ENCODE measurements at places on chromosomes 5 and 9.

DNA sequence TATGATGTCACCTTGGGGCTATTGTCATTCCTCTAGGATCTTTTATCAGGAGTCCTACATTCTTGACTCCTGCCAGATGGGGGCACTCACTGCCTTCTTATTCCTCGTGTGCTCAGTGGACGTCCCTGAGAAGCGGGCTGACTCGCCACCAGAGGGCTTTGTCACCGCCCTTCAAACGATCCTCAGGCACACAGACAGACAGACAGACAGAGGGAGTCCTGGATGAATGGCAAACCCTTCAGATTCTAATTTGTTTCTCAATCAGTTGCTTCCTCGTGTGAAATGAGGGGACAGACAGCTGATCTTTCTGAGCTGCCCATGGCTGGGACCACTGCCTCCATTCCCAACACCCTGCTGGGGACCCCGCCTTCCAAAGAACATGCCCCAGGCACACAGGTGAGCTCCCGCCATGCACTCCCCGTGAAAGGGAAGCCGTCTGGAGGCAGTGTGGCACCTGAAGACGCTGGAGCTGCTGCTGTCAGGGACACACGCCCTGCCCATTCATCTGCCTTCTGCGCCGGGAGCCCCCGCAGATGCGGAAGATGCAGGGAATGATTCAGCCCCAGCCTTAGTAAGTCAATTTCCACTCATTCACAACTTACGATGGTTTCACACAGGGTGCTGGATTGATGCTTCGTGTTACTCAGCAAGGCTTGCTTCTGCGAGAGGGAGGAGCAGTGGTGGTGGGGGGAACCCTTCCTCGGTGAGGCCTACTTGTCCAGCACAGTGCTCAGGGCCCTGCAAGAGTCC is 24.9 kb upstream of the SH3PXD2B start:
- DNase-seq, result no peak

- no peak for DNase-seq
Observed at GRCh38 chr9:137095664-137096517, 9.1 kb downstream of the MAN1B1 start.

DNA sequence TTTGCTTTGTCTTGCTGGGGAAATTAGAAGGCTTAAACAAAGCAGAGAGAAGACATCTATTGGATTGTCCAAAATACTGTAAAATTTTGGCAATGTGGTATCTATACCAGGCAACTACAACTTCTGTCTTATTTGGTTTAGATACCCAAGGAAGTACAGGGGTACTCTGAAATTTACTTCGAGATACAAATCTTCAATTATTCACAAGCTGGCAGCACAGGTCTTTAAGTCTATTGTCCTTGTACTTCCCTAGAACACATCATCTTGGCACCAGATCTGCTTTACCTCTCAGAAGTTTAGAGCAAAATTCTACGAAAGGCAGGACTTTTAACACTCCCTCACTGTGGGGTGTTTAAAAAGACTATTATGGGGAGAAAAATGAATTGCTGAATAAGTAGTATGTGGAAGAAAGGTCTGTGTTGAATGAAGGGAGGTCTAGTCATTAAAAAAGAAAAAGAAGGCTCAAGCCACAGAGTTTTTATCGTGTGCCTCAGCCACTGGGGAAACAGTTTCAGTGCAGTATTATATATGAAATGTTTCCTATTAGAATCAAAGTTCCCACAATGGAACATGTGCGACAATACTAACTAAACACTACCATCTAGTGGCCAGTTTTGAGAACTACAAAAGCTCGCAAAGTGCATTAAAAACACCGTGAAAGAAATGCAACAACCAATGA is 93.7 kb downstream of the PDE4D start:
- no peak for DNase-seq

- no peak for DNase-seq
Observed at GRCh38 chr5:124747791-124748686, 1.6 kb upstream of the ZNF608 start.

DNA sequence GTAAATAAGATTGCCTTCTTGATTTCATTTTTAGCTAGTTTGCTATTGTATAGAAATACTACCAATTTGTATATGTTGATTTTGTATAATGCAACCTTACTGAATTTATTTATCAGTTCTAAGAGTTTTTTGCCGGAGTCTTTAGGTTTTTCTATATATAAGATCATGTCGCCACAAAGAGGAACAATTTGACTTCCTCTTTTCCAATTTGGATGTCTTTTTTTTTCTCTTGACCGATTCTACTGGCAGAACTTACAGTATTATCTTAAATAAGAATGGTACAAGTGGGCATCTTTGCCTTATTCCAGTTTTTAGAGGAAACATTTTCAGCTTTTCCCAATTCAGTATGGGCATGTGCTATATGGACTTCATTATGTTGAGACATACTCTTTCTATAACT is 624.7 kb upstream of the ACO1 start:
- DNase-seq, result no peak

- no peak for DNase-seq
Observed at GRCh38 chr9:19231904-19232822, 1.7 kb downstream of the DENND4C start.

GRCh38 chr5:177328545-177329231 is 17.0 kb upstream of the MXD3 start:
- no peak for DNase-seq

- no peak for DNase-seq
Observed at GRCh38 chr5:759781-760362, 24.7 kb downstream of the ZDHHC11B start.

DNA sequence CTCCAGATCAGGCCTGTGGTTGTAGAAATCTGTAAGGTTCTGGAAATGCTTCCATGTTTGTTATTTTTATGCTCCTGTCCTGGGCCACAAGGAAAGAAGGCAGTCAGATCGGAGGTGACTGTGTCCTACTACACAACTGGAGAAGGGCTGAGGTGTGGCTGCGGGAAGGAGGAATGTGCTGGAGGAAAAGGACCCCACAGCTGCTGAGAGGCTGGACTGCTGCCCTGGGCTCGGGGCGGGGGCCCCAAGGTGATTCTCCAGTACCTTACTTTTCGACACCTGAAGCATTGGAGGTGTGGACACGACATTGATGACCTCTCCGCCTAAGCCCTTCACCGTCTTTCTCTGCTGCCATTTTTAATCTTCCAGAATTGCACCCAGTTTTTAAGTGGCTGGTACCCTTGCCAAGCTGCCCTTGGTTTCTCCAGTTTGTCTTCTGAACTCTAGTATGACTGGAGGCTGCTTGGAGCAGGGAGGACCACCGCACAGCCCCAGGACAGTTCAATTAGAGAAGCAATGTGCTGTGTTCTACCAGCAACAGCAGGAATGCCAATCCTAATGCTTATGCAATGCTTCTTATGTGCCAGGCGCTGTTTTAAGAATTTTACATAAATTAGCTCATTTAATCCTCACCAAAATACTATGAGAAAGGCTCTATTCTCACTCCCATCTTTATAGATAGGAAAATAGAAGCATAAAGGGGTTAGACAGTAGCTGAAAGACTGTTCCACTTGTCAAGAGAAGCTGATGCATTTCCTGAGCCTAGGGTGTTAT is 13.5 kb upstream of the ANKRD33B start:
- DNase-seq, result no peak

- no peak for DNase-seq
Observed at GRCh38 chr9:105039175-105039799, 111.3 kb upstream of the ABCA1 start.

GRCh38 chr5:135056316-135057030 is 22.4 kb upstream of the PITX1 start:
- no peak for DNase-seq

- DNase-seq, result no peak
Observed at GRCh38 chr5:68862560-68862959, 231.3 kb upstream of the SLC30A5 start.

DNA sequence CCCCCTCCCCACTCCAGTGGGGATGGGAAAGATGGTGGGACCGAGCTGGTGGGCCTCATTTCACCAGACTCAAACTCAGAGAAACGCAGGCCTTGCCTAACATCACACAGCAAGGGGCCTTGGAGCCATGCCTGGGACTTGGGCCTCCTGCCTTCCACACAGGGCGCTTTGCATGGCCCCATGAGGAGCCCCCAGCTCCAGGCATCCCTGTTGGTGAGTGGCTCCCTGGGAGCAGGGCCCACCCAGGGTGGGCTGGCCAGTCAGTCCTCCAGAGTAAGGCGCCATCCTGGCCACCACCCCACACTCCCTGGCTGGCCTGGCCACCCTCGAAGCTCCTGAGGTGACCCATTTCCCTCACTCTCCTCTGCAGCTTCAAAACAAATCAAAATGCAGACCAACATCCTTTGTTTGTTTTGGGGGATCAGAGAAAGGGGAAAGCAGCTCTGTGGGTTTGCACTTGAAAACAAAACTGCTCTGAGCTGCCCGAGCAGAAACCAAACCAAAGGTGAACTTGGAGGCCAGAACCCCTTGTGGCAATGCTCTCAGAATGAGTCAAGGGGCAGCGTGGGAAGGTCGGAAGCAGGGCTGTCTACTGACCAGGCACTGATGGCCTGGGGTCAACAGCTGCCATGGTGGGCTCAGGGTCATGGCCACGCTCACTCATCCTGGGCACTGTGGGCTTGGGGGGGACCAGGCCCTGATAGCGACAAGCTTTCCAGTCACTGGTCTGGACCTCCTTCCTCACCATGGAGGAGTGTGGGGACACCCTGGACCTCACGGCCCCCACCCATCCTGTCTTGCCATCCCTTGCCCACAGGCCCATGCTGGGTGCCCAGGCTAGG is 37.0 kb upstream of the VDAC1 start:
- DNase-seq, result no peak

DNA sequence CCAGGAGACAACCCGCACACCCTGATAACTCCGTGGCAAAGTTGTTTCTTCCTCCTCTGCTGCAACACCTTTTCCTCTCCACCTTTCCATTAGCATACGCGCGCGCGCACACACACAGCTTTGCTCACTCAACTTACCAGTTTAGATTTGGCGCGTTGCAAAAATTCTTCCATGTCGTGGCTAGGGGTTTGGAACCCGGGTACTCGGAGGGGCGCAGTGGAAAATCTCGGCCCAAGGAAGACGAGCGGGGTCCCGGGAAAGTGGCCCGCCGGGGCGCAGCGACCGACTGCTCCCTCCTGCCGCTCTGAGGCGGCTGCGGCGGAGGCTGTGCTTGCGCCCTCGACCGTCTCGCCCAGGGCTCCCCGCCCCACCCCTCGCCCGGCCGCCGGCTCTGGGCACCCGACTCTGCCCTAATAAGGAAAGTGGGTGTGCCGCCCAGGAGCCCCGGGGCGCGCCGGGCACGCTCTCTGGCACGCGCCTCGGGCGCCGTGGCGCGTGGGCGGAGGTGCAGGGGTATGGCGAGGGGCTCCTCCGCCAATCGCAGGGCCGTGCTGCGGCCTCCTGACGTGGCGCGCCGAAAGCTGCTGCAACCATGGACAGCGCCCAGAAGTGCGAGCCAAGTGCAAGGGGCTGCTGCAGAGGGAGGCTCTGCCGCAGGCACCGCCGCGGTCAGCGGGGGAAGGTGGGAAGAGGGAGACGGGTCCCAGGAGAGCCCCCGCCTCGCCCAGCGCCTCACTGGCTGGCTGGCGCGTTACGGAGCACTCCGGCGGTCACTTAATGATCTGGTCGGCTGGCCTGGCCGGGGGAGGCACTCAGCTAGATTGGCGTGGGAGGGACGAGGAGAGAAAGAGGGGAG is at the start of gene PRUNE2:
TSS of gene PRUNE2 (minus strand) at position 324 of the 856 bp plus-strand sequence. CDS start at position 173, 151 bp downstream.
- no peak for DNase-seq

DNA sequence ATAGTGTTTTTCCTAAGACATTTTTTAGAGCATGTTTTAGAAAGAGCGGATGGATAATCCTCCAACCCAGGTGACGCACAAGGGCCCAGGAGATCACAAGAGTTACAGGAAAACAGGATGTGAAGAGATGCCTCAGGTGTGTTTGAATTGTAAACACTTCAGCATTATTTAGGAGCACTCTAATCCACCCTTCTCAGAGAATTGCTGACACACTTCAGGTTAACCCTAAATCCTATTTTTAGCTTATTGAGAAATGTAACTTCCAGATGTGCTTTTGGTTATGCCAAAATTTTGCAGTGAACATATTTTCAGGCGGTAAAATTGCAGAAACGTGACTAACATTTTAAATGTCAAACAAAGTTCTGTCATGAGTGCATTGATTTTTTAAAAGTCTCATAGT is 755.4 kb upstream of the CTNND2 start:
- DNase-seq, result no peak

GRCh38 chr9:75889977-75890471 is 449 bp upstream of the PCSK5 start:
- no peak for DNase-seq

- no peak for DNase-seq
Observed at GRCh38 chr9:32867601-32868204, 84.4 kb downstream of the TMEM215 start.

All from cortex of kidney (tissue), 1 donor.